PC-3 (cell line): ENCODE measurements at places on chromosomes 2 and 18. TPM values are rescaled to one million over a fixed set of nuclear protein-coding genes. Genes with fewer than 3 reads are reported as not detected.
A peak's percentile ranks its signal among the peaks of the same experiment; 100 is the strongest.

GRCh38 chr2:11356764-11357163, 12.3 kb upstream of the ROCK2 start:
- no peaks in the 10 kb centered on the region for H3K27me3 ChIP-seq
- DNase-seq: no peak
- H3K4me1 ChIP-seq: no peaks in the 10 kb centered on the region
- no peaks in the 10 kb centered on the region for H3K36me3 ChIP-seq
- H3K27ac ChIP-seq: no peak overlapping the region
- no peak overlapping the region for H3K4me3 ChIP-seq

GRCh38 chr2:86622519-86623042, 1.1 kb downstream of the RNF103 start:
- peaks cover 14% of the 10 kb centered on the region for H3K4me1 ChIP-seq
- H3K27ac ChIP-seq: peak overlapping the region; percentile 30
- peak overlapping the region; percentile 83 for H3K4me3 ChIP-seq
- peak; percentile 40 for DNase-seq

DNA sequence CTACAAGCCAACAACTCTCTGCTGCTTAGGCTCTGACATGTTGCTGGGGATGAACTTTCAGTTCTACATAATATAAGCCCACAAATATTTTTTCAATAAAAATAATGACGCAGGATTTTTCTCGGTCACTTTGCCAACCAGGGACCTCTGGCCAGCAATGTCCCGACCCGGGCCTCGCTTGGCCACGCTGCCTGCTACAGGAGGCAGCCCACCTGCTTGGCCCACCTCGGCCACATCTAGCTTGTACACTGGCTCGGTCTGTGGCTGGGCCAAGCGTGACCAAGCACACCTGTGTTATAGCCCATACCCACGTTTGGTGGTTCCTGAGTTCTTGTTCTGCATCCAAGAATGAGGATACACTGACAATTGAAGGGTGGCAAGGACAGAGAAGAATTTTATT, 773.5 kb downstream of the CPS1 start:
- no peaks in the 10 kb centered on the region for H3K27me3 ChIP-seq
- no peak overlapping the region for H3K27ac ChIP-seq
- H3K36me3 ChIP-seq: no peaks in the 10 kb centered on the region
- H3K4me1 ChIP-seq: no peaks in the 10 kb centered on the region

DNA sequence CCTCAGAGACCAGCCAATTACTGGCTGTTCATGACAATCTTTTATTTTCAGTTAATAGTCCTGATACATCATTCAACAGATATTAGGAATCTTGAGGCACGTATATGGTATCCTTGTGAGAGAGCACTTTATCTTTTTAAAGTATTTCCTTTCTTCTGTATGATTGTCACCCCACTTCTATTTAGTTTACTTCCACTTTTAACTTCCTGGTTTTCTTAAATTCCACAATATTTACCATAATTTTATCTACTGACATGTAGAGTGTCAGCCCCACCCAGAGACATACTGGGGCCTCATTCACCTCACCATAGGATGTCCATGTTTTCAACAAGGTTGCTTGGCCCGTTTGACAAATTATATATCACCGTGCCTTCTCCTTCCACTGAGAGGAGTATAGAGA, 182.9 kb upstream of the ID2 start:
- no peaks in the 10 kb centered on the region for H3K27me3 ChIP-seq
- H3K27ac ChIP-seq: no peak overlapping the region
- no peak for DNase-seq
- no peaks in the 10 kb centered on the region for H3K36me3 ChIP-seq

DNA sequence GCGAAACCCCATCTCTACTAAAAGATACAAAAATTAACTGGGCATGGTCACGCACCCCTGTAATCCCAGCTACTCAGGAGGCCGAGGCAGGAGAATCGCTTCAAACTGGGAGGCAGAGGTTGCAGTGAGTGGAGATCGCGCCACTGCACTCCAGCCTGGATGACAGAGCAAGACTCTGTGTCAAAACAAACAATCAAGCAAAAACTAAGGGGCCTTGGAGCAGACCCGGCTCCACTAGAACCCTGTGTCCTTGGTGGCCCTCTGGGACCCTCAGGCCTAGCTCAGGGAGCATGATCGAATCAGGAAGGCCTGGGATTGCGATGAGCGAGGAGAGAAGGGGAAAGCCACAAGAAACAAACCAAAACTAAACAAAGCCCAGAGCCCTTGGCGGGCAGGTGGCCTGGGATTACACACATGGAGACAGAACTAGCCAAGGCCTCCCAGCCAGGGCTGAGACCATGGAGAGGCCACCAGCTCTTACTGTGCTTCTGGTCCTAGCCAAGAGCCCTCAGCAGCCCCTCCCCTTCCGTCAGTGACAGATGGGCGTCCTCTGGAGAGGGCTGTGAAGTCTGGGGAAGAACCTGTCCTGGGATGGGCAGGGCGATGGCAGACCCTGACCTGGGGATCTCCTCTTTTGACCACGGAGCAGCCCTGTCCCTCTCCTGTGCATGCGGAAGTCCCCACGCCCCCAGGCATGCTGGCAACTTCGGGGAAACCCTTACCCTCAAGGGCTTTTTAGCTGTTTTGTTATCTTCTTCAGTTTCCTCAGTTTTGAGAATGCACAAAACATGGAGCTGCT, 27.4 kb upstream of the CATIP start:
- no peak for DNase-seq
- no peaks in the 10 kb centered on the region for H3K36me3 ChIP-seq
- no peak overlapping the region for H3K27ac ChIP-seq
- no peak overlapping the region for H3K4me3 ChIP-seq

CD226 gene
- 0.26 and 0.69 TPM in 2 replicates for total RNA-seq

CYRIA gene
- 0.15 TPM in 1 of 2 replicates, not detected in the other for total RNA-seq

MPP4 gene
- total RNA-seq: 0.52 and 0.77 TPM in 2 replicates

GALR1 gene
- not detected in 2 replicates for total RNA-seq
